ENCODE measurements at places on chromosomes 11 and 22. TPM values are rescaled to one million over a fixed set of nuclear protein-coding genes. Genes with fewer than 3 reads are reported as not detected.

MMP8 gene
- 0.94 TPM for total RNA-seq

LINC01488 gene
- total RNA-seq, result 0.19 TPM

OR51V1 gene
- total RNA-seq, result not detected

CRYAB gene
- 8,606 TPM for total RNA-seq

DNA sequence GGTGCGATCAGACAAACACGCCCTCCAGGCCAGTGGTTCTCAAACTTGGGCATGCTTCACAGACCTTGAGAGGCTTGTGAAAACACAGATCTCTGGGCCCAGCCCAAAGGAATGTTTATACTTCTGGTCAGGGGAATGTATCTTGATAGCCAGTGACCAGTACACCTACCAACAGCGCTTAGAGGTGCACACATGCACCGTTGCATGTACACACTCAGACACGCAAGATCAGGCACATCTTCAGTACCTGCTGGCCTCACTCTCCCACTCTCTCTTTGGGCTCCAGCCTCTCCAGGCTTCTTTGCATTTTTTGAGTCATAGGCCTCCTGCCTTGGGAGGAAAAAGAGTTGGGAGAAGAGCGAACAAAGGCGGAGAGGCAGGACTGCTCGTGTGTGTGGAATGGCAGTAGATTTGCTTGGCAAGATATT, 11.7 kb upstream of the FXYD6 start:
- DNase-seq, result no peak

DNA sequence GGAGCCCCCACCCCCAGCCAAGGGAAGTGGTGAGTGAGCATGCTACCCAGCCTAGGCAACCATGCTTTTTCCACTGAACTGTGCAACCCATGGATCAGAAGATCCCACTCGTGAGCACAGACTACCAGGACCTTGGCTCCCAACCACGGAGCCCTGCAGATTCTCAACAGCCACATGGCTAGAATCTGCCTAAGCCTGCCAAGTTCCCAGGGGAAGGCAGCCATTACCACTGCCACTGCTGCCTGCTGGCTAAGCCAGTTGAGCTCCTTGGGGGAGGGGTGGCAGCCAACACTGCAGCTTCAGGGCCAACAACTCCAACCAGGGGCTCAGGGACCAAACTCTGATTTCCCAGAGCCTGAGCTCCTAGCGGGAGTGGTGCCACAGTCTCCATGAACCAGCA, 195.8 kb downstream of the DLG2 start:
- peak; percentile 71 for DNase-seq

DNA sequence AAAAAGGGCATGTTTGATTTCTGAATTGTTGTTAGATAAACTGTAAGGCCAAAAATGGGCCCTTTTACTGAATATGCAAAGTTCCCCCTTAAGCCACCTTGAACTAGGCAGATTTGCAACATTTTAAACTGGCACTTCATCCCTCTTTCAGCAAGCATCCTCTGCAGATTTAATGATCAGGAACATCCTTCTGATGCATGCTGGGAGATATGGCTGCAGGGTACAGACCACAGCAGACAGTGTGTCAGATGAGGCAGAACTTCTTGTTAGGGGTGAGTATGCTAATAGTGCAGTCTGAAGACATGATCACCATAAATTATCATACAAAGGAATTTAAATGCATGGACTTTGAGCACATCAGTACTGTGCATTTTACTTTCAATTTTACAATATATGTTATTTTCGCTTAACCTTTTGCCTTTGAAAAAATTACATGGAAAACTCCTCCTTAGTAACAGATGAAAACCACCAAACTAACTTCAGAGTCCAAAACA, 462.5 kb upstream of the ARHGAP42 start:
- no peak for DNase-seq

- DNase-seq, result peak; percentile 55
Observed at GRCh38 chr22:19823191-19823901, 31.3 kb downstream of the GNB1L start.

GRCh38 chr11:111910676-111911562, 651 bp downstream of the CRYAB start:
- DNase-seq, result no peak

- no peak for DNase-seq
Observed at GRCh38 chr22:36636916-36637315, 66.6 kb downstream of the CACNG2 start.

GRCh38 chr11:82960779-82961143, 59.2 kb downstream of the DDIAS start:
- DNase-seq, result no peak

DNA sequence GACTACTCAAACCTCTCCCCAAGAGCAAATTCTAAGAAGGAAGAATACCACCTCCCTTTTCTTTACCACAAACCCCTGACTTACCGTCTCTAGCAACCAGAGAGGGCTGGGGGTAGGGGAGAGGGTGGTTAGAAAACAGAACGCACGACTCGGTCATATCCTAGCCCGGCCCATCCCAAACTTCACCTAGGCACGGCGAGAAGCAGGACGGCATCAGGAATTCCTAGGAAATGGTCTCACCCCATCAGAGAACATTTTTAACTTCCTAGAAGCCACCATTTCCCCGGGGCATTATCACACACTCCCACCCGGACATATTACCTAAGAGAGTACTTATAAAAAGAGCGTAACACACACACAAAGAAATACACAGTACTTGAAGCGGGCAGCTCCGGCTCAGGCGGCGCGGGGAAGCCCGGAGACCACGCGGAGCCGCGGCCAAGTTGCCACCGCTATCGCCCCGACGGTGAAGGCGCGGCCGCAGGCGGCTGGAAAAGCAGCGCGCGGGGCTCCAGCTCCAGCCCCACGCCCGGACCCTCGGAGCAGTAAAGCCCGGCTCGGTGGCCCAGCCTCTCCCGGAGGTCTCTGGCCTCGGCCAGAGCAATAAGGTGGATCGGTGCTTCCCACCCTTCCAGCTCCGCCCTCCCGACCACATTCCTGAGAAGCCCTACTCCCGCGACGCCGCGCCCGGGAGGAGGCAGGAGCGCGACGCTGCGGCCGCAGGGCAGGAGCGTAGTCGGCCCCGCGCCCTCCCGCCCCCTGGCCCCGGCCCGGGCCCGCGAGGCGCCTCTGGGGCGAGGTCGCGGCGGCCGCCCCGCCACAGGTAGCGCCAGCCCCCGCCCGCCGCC, 878 bp downstream of the RRAS2 start:
- no peak for DNase-seq

DNA sequence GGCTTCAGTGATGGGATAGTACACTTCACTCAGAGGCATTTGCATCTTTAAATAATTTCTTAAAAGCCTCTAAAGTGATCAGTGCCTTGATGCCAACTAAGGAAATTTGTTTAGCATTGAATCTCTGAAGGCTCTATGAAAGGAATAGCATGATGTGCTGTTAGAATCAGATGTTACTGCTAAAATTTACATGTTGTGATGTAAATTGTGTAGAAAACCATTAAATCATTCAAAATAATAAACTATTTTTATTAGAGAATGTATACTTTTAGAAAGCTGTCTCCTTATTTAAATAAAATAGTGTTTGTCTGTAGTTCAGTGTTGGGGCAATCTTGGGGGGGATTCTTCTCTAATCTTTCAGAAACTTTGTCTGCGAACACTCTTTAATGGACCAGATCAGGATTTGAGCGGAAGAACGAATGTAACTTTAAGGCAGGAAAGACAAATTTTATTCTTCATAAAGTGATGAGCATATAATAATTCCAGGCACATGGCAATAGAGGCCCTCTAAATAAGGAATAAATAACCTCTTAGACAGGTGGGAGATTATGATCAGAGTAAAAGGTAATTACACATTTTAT, 4.6 kb downstream of the MALAT1 start:
- no peak for DNase-seq

DNA sequence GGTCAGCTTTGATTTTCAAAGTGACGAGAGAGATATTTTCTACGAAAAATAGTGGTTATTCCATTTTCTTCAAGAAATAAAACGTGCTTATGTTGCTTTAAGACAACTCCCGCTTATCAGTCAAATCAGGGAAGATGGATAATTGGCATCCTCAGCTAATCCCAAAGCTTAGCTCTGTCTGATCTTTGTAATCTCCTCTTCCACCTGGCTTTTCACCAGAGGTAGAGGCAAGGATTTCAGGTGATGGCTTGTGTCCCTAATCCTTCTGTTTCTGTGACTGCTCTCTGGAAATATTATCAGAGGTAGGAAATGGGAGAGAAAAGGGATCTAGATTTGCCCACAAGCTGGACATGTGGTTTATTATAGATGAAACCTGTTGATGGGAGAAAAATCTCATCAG, 78.9 kb downstream of the DBX1 start:
- DNase-seq, result no peak

- DNase-seq, result no peak
Observed at GRCh38 chr11:115185931-115186330, 318.3 kb downstream of the CADM1 start.

GRCh38 chr22:29635734-29636357, 32.4 kb downstream of the NF2 start:
- no peak for DNase-seq

GRCh38 chr22:45784357-45785277, 113.0 kb downstream of the ATXN10 start:
- no peak for DNase-seq

- no peak for DNase-seq
Observed at GRCh38 chr22:41862530-41863266, 29.8 kb downstream of the SREBF2 start.

- no peak for DNase-seq
Observed at GRCh38 chr11:12995188-12995587, 13.9 kb upstream of the RASSF10 start.

DNA sequence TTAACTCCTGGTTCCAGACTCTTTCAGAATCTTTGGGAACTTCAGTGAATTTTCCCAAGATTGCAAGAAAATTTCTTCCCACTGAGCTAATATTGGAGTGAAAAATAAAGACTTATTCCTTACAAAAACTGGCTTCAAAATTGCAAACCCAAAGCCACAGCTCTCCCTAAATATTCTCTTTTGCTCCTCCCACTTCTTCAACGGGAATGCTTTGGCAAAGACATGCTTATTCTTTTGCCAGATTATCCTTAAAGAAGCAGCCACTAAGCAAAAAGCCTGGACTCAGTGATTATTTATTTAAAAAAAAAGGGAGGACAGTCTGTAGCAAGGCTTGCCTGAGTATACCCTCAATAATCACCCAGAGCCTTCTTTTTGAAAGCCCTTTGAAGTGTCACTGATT, 902.4 kb upstream of the CCDC90B start:
- no peak for DNase-seq

Measured in cardiac septum (tissue), 1 donor.